Neural crest cell (in vitro differentiated cells): ENCODE measurements at places on chromosomes 1 and 21.
A peak's percentile ranks its signal among the peaks of the same experiment; 100 is the strongest.

GRCh38 chr1:155919801-155920200 lies 8.7 kb upstream of the RIT1 start:
- DNase-seq, result no peak

DNA sequence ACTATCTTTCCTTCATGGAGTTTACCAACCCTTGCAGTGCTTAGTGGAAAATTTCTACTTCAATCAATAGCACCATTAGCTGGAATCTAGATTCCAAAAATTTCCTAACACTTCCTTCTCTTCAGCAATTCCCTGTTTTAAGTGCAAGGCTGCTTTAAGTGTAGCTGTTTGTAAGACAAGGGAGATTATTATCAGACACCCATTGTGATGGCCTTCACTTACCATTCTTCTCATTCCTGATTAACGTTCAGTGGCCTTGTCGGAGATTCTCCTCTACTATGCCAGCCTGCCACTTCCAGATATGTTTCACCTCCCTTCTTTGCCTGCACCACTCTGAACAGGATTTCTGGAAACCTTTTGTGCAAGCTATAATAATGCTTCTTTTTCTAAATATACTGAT lies 464.9 kb upstream of the ADGRL2 start:
- no peak for DNase-seq

GRCh38 chr1:225866061-225866837 lies 15.9 kb downstream of the TMEM63A start:
- no peak for DNase-seq

DNA sequence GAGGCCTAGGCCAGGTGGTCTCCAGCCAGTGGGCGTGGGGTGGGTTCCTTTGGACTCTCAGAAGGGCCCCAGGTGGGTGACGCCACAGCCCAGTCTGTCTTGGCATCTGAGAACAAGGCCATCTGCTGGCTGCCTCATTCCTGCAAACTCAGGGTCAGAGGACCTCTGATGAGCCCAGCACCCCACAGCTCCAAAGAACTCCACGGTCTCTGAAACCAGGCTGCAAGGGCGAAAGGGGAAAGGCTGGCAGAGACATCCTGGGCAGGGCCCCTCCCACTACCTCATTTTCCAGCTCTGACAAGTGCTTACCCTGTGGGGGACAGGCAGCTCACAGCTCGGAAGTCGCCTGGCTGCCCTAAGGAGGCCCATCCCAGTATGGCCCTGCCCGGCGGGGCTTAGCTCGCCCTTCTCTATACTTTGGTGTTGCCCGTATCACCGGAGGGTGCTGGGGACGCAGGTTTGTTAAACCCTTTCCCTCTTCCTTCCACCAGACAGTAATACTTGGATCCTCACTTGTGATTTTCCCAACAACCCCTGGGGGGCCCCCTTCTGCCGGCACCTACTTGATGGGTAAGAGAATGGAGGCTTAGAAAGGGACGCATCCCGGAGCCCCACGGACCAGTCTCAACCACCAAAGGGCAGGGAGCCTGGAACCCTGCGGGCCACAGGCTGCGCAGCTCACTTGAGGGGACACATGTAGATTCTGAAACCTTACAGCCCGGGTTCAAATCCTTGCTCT lies 10.9 kb upstream of the EDN2 start:
- no peak for DNase-seq

DNA sequence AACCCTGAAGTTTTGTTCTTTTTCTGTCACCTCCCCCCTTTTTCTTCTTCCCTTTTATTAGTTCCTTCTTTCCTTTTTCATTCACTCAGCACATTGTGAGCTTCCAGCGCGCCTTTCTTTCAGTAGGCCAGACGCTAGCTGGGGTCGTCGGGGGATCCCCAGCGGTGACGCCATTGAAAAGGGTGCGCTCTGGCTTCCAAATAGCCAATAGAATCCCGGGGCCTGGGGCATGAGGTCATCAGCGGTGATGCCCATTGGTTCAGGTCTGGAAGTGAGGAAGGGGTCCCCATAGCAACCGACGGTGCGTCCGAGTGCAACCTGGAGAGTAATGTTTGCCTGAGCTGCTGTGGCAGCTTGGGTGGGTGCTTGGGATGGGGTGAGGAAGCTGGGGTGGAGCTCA lies 6.9 kb upstream of the EFNA3 start:
- DNase-seq, result no peak

- no peak for DNase-seq
These were observed 25.6 kb downstream of the RUNX1 start for GRCh38 chr21:35023396-35024070.

- DNase-seq, result peak; percentile 45
These were observed 2.2 kb downstream of the JUN start for GRCh38 chr1:58781541-58782177.

DNA sequence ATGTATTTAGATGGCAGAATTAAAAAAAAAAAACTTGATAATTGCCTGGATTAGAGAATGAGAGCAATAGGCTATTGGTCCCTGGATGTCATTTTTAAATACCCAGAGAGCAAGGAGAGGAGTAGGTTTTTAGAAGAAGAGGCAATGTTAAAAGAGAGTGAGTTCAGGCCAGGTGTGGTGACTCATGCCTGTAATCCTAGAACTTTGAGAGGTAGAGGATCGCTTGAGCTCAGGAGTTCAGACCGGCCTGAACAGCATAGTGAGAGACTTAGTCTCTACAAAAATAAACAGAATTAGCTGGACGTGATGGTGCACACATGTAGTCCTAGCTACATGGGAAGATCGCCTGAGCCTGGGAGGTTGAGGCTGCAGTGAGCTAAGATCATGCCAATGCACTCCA lies 15.9 kb upstream of the MUTYH start:
- no peak for DNase-seq
